ENCODE measurements at places on chromosomes 1 and 21. TPM values are rescaled to one million over a fixed set of nuclear protein-coding genes. Genes with fewer than 3 reads are reported as not detected.

The TFAP2E gene
- 0.31 TPM for polyA plus RNA-seq

- DNase-seq: peak; percentile 21
Observed at GRCh38 chr1:194658090-194658439, 1471.7 kb upstream of the B3GALT2 start.

The NR1I3 gene
- not detected for polyA plus RNA-seq

The NEK7 gene
- polyA plus RNA-seq: 15.9 TPM

The RGS1 gene
- not detected for polyA plus RNA-seq

The DIRAS3 gene
- 1.8 TPM for polyA plus RNA-seq

GRCh38 chr1:75548721-75549480 lies 62.0 kb downstream of the SLC44A5 start:
- no peak for DNase-seq

GRCh38 chr1:15508700-15509487 lies 15.1 kb downstream of the CASP9 start:
- no peak for DNase-seq

GRCh38 chr1:8815582-8816151 lies 1.8 kb downstream of the RERE start:
- DNase-seq: no peak

DNA sequence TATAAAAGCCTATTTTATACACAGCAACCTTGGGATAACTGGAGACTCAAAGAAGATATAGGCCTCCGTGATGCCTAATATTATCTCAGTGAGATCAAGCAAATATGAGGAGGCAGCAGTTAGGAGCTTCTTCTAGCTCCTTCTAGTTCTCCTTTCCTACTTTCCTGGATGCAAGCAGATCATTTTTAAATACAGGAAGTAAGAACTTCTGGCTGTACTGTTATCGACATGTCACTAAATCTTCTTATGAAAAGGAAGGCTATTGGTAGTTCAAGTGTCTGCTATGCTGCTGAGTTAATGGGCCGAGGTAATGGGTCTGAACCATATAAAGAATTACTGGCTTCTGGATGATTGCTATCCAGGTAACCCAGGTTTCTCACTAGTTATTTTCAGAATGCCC lies 15.9 kb downstream of the HSPA13 start:
- DNase-seq: no peak

DNA sequence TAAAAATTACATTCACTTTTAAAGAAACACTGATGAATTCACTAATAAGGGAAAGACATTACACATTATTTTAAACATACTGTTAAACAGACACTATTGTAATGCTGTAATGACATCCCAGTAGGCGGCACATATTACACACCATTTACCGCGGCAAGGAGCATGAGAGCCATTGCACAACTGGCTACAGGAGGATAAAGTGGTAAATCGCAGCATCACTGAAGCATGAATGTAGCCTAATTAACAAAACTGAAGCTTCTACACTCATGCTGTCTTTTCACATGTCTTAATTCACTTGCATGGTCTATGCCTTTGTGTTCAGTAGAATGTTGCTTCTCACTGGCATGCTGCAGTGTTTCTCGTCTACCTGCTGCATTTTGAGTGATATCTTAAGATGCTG lies 1046.0 kb downstream of the MRPL39 start:
- no peak for DNase-seq

The CD101 gene
- 0.21 TPM for polyA plus RNA-seq

GRCh38 chr1:7374563-7375160 lies 396.4 kb upstream of the VAMP3 start:
- DNase-seq: no peak

DNA sequence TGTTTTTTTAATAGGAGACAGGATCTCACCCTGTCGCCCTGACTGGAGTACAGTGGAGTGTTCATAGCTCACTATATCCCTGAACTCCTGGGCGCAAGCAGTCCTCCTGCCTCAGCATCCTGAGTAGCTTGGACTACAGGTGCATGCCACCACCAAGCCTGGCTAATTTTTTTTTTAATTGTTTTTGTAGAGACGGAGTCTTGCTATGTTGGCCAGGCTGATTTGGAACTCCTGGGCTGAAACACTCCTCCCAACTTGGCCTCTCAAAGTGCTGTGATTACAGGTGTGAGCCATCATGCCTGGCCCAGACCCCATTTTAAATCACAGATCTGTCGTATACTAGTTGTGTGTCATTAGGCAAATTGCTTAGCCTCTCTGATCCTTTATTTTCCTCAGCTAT lies 161.1 kb downstream of the DYRK1A start:
- DNase-seq: no peak

DNA sequence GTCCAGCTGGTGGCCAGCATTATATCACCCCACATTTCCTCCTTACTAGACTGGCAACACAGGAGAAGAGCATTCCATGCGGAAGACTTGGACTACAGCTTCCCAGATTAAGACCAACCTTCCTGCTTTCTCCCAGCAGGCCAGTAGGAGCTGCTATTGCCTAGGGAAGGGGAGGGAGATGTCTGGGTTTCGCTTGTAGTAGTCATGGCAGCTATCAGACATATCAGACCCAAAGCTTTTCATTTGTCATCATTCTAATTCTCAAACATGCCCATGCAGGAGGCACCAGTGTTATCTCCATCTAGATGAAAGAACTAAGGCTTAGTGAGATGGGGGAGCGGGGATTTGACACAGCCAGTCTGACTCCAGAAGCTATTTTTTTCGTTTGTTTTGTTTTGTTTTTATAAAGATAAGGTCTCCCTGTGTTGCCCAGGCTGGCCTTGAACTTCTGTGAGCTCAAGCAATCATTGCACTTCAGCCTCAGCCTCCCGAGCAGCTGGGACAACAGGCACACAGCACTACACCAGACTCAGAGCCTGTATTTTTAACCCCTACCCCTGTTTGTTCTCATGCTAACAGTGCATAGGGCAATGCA lies 4.5 kb downstream of the PLA2G2A start:
- DNase-seq: peak; percentile 67

DNA sequence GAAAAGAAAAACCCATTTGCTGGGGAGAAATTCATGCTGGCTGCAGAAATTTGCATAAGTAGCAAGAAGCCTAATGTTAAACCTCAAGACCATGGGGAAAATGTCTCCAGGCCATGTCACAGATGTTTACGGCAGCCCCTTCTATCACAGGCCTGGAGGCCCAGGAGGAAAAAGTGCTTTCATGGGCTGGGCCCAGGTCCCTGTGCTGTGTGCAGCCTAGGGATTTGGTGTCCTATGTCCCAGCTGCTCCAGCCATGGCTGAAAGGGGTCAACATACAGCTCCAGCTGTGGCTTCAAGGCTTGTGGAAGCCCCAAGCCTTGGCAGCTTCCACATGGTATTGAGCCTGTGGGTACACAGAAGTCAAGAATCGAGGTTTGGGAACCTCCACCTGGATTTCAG lies 93.0 kb downstream of the HFM1 start:
- no peak for DNase-seq

- no peak for DNase-seq
Observed at GRCh38 chr1:11291049-11291448, 18.1 kb downstream of the UBIAD1 start.

- no peak for DNase-seq
Observed at GRCh38 chr1:68808351-68808750, 311.5 kb upstream of the DEPDC1 start.

DNA sequence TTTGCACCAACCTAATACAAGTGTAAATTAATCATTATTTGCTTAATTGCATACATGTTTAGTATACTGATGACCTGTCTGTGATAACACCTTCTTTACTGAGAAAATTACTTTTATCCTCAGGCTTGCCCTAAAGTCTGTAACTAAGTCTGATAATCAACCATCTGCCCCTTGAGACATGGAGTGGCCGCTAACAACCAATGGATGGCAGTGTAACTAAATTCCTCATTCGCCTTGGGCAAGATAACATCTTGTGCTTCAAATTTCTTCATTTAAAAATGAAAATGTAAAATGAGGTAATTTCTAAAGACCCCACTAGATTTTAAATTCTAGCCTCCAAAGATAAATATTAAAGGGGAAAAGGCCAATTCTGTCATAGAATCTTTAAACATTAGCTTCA lies 85.1 kb downstream of the ENAH start:
- peak; percentile 39 for DNase-seq

GRCh38 chr1:181099152-181100014 lies 10.9 kb downstream of the IER5 start:
- DNase-seq: no peak

DNA sequence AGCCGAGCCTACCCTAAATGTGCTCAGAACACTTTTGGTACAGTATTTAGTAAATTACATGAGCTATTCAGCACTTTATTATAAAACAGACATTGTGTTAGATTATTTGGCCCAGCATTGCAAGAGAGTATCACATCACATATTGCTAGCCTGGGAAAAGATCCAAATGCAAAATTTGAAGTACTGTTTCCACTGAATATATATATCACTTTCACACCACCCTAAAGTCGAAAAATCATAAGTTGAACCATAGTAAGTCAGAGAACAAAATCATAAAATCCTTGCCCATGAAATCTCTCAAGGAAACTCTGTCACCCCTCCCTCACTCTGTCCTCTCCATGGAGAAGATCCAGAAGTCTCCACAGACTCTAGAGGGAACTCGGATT lies 33.1 kb downstream of the RGS8 start:
- no peak for DNase-seq

DNA sequence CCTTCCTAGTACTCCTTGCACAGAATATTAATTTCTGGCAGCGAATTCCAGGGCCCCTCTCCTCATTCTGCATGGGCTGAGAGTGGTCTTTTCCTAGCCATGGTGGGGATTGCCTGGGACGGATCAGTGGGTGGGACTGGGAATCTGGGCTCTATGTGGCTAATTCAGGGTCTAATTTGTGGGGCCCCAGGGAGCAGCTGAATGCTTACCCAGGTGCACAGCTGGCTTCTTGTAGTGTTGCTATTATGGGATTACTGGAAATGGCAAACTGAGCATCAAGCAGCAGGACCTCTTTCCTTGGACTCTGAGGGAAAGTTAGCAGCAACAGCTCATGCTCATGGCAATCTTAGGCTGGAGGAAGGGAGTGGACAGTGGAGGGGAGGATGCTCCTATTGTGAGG lies 187.1 kb upstream of the CACNA1E start:
- DNase-seq: no peak

- no peak for DNase-seq
Observed at GRCh38 chr1:59034925-59035324, 251.1 kb upstream of the JUN start.

DNA sequence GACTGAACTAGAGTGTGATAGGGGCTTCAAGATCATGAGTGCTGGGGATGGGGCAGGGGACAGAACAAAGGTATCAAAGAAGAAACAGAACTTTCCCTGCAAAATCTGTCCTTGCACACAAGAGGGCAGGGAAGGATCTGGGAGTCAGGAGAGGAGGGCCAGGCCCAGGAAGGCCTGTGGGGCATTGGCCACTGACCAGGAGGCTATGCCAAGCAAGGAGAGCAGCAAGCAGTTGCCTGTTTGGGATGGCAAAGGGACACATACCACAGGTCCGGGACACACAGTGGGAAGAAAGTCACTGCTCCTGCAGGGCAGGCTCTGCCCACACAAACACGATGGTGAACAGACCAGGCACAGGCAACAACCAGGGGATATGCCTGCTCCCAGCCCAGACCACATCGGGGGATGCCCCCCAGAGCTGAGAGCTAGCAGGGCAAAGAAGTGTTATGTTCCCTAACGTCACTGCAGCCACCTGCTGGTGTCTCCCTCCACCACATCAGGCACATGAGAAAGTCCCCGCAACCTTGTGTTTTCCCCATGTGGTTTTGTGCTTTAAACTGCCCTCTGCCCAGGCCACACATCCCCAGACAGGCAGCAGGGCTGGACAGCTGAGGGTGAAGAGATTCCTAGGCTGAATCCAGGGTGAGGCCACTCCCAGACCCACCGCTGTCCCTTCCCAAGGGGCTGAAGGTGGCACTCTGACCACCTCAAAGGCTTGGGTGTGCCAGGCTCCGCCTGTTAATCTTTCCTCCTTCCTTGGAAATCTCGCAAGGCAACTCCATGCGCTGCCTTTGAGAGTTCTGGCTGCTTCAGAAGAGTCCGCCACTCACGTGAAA lies 53.6 kb downstream of the KIF21B start:
- DNase-seq: no peak

GRCh38 chr1:90325168-90325567 lies 330.3 kb downstream of the ZNF326 start:
- DNase-seq: no peak

The TCHH gene
- polyA plus RNA-seq: 0.07 TPM

The ARHGAP29 gene
- polyA plus RNA-seq: 16.2 TPM

The SPRR2A gene
- polyA plus RNA-seq: not detected

The KCNQ4 gene
- polyA plus RNA-seq: 0.24 TPM

DNA sequence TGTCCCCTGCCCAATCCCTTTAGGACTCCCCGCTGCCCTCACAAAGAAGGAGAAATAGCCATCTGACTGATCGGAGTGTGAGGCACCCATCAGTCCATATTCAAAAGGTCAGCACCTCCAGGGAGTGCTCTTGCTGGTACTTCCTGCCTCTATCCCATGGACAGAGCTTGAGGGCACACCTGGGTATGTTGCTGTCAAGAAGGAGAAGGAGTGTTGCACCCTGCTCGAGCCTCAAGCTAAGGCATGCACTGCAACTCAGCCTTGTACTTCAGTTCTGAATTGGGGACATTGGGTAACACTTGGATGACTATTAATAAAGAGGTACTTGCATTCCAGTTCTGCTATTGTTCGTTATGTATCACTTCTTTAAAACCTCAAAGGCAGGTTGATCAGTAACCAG lies 190.3 kb upstream of the ZC3H12A start:
- DNase-seq: no peak

The GNG4 gene
- 9.9 TPM for polyA plus RNA-seq

DNA sequence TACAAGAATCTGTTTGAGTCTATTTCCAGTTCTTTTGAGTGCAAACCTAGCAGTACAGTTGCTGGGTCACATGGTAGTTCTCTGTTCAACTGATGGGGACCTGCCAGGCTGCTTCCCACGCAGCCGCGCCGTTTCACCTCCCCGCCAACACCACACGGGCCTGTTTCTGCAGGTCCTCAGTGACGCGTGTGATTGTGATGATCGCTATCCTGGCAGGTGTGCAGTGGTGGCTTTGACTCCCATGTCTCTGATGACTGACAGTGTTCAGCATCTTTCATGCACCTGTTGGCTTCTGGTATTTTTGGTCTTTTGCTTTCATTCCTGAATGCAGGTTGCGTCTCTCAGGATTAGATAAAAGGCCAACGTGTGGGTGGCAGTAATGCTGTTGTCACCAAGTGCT lies 41.6 kb downstream of the FAAP20 start:
- DNase-seq: no peak

GRCh38 chr1:169681140-169681539 lies 30.3 kb downstream of the SELL start:
- no peak for DNase-seq

DNA sequence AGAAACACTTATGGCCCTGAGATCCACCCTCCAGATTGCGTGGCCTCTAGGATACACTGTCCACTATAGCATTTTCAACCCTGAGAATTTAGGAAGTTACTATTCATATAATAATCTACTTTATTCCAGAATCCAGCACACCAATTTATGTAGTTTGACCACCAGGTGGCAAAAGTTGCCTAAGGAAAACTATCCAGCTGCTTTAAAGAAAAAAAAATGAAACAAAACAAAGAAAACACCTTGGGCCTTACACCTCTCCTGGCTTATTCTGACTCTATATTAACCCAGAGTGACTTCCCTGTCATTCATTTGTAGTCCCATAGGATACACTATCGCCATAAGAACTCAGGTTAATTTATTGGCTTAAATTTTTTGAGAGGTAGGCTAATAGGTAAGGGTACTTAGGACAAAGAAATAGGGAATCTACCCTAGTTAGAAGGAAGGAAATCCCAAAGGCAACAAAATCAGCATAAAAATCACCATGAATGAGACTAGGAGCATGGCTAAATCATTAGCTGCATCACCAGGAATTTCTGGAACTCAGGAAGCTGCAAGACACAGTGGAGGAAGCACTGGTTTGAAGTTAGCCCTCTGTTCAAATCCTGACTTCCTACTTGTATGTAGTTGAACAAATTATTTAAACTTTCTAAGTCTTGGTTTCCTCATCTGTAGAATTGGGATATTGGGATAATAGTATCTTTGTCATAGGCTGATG lies 107.5 kb downstream of the SPAG17 start:
- peak; percentile 1 for DNase-seq
